CD4-positive, alpha-beta T cell treated with Interleukin-17A for 4 hours (primary cell): ENCODE measurements at places on chromosomes 12 and 14.

DNA sequence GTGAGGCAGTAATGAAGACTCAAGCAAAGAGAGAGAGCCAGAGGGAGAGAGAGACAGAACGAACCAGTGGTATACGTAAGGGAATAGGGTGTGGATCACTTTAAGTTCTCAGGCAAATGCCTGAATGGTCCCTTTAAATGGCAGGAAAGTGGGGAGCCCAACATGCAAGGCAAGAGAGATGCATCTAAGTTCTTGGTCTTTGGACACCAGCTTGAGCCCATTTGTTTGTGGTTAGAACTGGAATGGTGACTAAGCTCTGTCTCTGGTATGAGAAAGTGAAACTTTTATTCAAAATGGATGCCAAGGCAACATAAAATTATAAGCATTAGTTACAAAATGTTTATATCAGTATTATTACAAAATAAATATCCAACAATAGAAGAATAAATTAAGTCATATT, 192.2 kb upstream of the ALG10 start:
- no peak for DNase-seq

DNA sequence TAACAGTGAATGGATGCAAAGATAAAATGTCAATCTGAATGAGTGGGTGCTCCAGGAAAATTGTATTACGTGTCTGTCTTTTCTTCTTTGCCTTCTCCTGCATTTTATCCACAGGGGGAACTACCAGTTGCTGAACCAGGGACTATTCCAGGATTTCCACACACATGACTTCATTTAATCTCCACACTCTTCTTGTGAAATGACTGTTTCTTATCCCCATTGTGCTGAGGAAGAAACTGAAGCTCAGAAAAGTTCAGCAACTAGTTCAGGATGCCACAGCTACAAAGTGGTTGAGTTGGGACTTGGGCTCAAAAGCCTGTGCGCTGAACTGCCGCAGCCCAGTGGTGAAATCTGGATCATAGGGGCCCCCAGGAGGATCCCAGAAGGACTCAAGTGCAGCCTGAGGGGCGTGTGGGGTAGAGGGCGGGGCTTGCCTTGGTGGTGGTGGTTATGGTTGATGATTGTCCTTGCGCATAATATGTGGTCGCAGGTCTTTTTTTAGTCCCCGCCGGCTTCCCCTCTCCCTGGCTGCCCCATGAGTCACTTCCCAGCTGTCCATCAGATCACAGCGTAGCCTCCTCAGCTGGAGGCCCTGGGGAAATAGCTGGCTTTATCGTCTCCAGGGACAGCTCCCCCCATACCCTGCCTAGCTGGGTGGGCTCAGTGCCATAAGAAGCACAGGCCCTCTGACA, 235.2 kb upstream of the CRY1 start:
- DNase-seq: peak; percentile 6

DNA sequence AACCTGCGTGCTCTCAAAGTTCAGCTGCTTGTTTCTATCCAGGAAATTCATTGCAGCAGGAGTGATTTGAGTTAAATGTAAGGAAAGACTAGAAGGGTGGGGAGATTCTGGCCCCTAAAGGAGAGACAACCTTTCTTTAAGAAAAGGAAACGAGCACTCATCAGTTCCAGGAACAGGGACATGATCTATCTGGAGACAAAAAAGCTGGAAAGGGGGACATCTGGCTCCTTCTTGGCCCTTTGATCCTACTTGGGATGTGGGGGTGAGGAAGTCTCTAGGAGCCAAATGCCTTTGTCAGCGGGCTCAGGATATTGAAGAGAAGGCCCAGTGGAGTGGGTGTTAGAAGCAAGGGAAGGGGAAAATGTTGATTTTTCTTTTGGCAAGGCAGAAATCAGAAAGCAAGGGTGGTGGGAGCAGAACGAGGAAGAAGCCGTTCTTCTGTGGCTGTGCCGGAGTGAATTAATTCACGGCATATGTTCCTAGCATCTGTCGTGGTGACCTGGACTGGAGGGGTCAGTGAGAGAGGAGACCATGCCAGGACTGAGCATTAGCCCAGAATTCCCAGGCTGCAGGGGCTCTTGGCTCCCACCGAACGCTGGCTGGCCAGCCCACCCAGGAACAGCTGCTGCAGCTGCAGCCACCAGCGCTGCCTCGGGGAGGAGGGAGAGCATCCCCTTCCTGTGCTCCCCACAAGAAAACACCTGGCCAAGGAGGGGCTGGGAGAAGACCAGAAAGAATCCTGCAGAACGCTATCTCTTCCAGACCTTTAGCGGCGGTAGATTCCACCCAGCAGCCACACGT, 62.8 kb upstream of the GPATCH2L start:
- DNase-seq: no peak

DNA sequence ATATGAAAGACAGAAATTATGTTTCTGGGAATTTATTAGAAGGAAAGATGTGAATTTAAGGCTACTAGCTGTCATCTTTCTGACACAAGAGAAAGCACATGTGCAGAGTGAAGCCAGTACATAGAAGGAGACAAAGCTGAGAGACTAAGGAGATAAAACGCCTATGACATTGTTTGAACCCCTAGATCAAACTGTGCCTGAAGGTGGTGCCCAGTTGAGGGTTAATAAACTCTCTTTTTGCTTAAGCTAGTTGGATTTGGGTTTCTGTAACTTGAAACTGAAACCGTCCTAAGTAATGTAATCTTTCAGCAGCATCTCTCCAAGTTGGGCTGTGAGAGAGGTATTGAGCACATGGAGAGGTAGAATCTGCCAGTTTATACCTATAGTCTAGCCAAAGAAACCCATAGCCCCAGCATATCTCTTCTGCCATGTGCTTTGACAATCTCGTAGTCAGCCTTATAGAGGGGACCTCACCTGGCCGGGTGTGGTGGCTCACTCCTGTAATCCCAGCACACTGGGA, 84.2 kb downstream of the LRRC74A start:
- DNase-seq: no peak

GRCh38 chr14:36367985-36368774, 47.7 kb upstream of the MBIP start:
- no peak for DNase-seq

DNA sequence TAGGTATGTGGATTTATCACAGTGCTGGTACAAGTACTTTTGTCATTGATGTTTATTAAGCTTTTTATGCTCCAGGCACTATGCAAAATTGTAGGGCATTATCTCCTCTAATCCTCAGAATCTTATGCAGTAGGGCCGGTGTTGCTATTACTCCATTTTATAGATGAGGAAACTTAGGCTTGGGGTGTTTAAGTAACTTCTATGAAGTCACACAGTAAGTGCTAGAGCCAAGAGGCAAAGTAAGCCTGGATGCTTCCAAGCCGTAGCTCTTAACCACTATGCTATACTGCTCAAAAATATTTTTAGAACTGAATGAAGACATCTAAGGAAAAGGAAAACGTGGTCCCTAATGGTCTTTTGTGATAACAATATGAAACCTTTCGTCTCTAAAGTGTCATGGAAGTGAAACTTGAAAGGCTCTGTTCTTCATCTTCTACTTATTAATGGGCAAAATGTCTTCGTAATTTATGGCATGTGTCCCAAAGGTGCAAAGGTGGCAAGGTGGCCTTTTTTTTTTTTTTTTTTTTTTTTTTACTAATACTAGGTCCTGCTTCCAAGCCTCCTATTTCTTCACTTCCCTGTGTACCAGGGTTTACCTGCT, 85.2 kb downstream of the ETV6 start:
- DNase-seq: no peak

GRCh38 chr14:58828298-58828697, 190.5 kb downstream of the DACT1 start:
- no peak for DNase-seq

GRCh38 chr12:107779077-107779831, 4.8 kb downstream of the ASCL4 start:
- no peak for DNase-seq

GRCh38 chr14:91063119-91063518, 2.7 kb upstream of the RPS6KA5 start:
- peak; percentile 23 for DNase-seq

GRCh38 chr14:63853831-63854293, 1.1 kb downstream of the SYNE2 start:
- DNase-seq: peak; percentile 70

DNA sequence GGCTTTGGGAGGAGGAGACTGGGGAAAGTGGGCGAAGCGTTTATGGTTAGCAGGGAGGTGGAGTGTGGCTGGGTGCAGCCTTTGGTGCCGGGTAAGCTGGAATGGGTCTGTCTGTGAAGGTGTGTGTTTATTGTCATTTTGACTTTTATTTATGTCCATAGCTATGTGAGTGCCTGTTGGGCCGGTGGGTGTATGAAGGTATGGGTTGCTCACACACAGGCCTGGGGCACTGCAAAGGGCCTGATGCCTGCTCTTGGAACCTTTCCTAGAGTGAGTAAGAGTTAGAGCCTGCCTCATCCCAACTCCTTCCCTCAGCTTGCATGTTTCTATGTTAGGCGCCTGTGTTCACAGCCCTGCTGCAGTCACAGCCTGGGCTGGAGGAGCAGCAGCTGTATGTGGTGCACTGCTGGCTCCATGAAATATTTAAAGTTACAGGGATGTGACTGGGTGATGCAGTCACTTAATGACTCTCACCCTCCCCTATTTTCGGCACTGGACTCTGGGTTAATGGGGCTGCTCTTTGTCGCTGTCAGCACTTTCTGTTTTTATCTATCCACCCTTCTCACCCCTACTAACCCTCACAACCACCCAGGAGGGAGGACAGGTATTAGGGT, 2.6 kb upstream of the PPP1R1A start:
- DNase-seq: no peak

DNA sequence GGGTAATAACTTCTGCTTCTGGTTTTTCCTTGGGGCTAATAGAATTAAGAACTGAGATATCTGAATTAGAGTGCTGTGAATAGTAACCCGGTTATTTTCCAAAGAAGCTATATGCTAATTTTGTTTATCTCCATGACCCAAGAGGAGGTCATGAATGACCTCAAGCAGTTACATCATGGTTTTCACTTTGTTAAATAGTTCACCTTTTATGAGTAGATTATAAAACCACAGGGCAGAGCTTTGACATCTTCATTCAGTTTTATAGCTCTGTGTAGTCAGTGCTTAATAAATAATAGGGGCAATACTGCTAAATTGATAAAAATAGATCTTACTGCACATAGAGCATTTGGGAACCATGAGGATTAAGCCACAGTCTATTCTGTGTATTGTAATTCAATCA, 462.2 kb downstream of the LRIG3 start:
- no peak for DNase-seq

- no peak for DNase-seq
These were observed 288.4 kb downstream of the NUAK1 start for GRCh38 chr12:105850103-105850968.
